Activated naive CD4-positive, alpha-beta T cell (primary cell): ENCODE measurements at places on chromosomes 12 and 14.

DNA sequence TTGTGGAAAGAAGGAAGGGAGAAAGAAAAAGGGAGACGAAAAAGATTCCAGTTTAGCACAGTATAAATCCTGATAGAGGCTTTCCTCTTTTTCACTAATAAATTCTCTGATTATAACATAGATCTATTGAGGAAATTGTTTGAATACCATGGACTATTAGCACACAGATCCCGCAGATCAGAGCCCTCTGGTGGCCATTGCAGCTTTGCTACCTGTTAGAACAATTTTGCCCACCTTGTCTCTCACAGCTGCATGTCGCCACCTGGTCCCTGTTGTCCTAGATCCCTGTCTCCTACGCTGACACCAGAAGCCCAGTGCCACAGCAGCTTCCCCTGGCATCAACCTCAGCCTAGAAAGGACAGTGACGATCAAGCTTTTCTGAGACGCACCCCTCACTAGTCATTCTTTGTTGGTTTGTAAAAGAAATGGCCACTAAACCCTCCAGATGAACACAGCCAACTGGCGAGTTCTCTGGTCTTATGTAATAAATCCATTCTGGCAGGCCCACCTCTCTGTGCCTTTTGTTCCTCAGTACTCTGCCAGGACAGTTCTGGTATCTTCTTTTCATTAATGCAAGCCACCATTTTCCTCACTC lies 9.9 kb downstream of the GPHB5 start:
- DNase-seq = no peak

- DNase-seq = no peak
Observed at GRCh38 chr14:23183479-23183878, at the start of gene SLC7A8. Gene SLC7A8 (minus strand): TSS chr14:23183660. CDS start chr14:23182914, 746 bp downstream.

GRCh38 chr12:87074781-87075180 lies 818.6 kb upstream of the MGAT4C start:
- DNase-seq = no peak

- no peak for DNase-seq
Observed at GRCh38 chr14:93765970-93766369, 22.3 kb downstream of the PRIMA1 start.

DNA sequence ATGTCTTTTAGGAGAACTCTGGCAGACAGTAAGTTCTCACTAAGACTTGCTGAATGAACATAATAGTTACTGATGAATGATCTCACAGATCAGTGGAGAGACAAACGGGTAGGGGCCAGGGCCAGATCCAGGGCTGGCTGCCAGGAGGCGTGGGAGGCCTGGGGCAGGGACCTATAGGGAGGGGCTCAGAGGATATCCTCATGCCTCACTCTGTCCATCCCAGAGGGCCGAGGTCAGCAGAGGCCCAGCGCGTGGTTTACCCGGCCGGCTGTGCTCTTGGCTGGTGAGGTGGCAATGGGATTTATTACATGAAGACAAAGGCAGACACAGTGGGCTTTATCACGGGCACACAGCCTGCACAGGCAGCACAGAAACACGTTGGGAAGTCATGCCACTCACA lies 85.4 kb downstream of the CHGA start:
- DNase-seq = no peak

- DNase-seq = no peak
Observed at GRCh38 chr12:3427956-3428355, 63.0 kb upstream of the PRMT8 start.

GRCh38 chr12:51590347-51591015 lies 552 bp upstream of the SCN8A start:
- peak; percentile 12 for DNase-seq

GRCh38 chr12:92010853-92011701 lies 134.6 kb downstream of the BTG1 start:
- no peak for DNase-seq

DNA sequence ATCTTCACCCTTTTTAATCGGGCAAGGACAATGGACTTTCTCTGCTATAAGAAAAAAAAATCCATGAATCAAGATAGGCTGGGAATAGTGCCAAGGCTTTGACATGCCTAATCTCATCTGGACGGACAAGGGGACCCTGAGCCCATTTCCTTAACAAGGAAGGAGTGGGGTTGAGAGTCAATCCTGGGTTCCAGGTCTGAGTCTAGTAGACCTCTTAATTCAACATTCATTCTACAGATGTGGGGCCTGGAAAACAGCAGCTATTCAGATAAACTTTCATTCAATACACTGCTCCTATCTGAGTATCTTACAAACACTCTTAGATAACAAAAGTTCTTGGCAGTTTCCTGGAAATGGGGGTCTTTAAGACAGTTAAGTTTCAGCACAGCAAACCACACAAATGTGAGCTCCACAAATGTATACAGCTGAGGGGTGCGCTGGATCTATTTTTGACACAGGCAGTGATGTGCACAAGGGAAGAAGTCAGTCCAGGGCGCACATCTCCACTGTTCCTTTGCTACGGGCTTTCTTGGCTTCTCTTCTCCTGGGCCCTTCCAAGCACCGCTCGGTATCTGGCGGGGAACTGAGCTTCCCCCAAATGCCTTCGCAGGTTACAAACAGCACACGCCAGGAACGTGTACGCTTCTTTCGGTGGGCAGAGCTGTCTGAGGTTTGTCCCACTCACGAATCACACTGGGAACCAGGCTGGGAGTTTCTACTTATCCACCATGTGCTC lies 82.2 kb upstream of the GPR68 start:
- DNase-seq = no peak

- DNase-seq = no peak
Observed at GRCh38 chr14:99169776-99170356, 102.1 kb downstream of the BCL11B start.

- DNase-seq = no peak
Observed at GRCh38 chr14:34328178-34328577, 133.9 kb downstream of the SPTSSA start.

GRCh38 chr14:61505815-61506809 lies 184.7 kb downstream of the PRKCH start:
- DNase-seq = no peak

DNA sequence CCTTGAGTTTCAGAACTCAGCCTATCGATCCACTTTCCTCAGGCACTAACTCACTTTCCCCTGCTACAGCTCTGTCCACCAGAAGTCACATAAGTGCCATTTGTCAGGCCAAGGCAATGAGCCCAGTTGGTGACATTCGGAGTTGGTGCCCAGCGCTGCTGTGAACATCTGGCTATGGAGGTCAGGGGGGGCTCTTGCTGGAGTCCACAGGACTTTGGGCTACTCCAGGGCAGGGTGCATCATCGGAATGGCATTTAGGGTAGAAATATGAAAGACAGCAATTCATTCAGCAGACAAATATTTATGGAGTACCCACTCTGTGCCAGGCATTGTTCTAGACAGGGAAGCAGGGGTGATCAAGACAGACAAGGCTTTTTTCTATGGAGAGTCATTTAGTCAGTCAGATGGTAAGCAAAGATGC lies 1.5 kb upstream of the PPP1CC start:
- DNase-seq = no peak
